Fibroblast of skin of abdomen (primary cell): ENCODE measurements at places on chromosomes 7 and 10.

- peak; percentile 42 for DNase-seq
Observed at GRCh38 chr10:107561136-107561650, 396.7 kb upstream of the SORCS1 start.

DNA sequence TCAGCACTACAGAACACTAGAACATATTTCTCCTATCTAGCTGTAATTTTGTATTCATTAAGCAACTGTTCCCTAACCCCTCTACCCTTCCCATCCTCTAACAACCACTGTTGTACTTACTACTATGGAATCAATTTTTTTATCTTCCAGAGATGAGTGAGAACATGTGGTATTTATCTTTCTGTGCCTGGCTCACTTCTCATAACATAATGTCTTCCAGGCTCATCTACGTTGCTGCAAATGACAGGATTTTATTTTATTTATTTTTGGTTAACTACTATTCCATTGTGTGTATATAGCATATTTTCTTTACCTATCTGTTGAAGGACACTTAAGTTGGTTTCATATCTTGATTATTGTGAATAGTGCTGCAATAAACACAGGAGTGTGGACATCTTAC lies 200.9 kb upstream of the CHRM2 start:
- DNase-seq, result no peak

- peak; percentile 90 for DNase-seq
Observed at GRCh38 chr7:132650498-132650897, 74.2 kb upstream of the PLXNA4 start.

GRCh38 chr10:65496541-65496940 lies 1429.3 kb upstream of the LRRTM3 start:
- DNase-seq, result no peak

DNA sequence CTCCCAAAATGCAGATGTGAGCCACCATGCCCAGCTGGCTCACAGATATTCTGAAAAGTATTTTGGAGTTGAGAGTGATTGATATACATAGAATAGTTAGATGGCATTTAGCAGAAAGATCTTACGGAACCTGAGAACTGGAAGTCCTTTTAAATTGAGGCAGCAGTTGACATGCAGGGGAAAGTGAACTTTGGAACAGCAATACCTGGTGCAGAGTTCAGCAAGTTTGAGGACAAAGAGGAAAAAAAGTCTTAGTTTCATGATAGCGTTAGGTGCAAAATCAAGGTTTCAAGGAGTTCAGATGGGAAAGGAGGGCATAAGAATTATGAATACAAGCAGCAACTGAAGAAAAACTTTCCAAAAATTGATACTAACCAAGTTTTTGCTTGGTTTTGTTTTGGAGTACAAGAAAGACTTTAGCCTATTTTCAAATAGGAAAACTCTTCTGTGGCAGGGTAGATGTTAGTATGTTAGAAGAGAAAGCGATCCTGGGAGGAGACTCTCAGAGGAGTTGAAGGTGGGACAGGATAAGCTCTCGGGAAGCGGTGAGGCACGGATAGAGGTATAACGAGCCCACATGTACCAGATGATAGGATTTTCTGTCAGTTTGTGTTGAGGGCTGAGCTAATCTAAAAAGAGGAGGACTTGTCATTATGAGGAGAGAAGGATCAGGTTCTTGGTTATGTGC lies 28.0 kb upstream of the STMP1 start:
- no peak for DNase-seq
